Activated naive CD4-positive, alpha-beta T cell treated with anti-CD3 and anti-CD28 coated beads, Interleukin-2, amount 50 U/mL, for 16 hours (primary cell): ENCODE measurements at places on chromosomes 5 and 9.

- DNase-seq: no peak
Measured at GRCh38 chr9:131668057-131668438, 71.8 kb downstream of the RAPGEF1 start.

GRCh38 chr9:22911632-22912031 is 465.0 kb downstream of the DMRTA1 start:
- DNase-seq: no peak

DNA sequence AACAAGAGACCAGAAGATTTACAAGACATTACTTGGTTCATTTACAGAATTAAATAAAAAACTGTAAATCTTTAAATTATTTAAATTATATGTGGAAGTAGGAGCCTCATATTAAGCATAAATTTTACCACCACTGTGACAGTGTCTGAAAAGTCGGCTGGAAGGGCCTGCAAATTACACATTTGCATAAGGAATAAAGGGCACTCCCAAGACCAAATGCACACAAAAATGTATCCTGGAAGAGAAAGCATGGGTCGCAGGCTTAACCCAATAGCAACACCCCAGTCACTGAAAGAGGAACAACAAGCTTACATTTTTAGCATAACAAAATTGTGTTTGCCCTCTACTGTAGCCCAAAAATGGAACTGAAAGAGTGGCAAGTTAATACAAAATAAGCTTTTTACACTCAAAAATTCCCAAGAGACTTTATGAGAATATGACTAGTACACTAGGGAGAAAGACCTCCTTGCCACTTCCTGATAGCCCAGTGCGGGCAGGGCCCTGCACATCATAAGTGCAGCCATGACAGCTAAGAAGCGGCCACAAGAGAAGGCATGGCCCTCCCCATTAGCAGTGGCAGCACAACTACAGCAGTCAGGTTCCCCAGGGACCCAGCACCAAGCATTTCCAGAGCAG is 482.0 kb downstream of the DTWD2 start:
- no peak for DNase-seq

DNA sequence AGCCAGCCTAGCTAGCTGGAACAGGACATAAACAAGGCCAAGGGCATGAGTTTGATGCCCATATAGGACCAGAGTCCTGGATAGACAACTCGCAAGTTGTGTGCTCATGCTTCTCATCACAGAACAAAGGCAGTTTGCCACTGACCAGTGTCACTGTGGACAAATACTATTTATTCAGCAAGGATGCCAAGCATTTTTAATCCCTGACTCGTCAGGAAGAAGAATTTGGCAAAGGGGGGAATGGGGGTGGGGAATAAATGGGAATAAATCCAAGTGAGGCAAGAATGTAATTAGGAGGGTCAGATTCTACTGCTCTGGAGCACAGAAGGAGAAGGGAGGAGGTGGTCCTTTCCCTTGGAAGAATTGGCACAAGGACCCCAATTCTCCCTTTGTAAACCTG is 46.8 kb upstream of the ANKRD55 start:
- DNase-seq: no peak

GRCh38 chr9:31032206-31032605 is 1352.2 kb upstream of the ACO1 start:
- DNase-seq: no peak

- no peak for DNase-seq
Measured at GRCh38 chr5:179287071-179287470, 58.2 kb downstream of the ADAMTS2 start.

GRCh38 chr5:34833976-34834793 is 4.8 kb upstream of the TTC23L start:
- no peak for DNase-seq

GRCh38 chr5:6611334-6612256 is 21.2 kb downstream of the NSUN2 start:
- no peak for DNase-seq

DNA sequence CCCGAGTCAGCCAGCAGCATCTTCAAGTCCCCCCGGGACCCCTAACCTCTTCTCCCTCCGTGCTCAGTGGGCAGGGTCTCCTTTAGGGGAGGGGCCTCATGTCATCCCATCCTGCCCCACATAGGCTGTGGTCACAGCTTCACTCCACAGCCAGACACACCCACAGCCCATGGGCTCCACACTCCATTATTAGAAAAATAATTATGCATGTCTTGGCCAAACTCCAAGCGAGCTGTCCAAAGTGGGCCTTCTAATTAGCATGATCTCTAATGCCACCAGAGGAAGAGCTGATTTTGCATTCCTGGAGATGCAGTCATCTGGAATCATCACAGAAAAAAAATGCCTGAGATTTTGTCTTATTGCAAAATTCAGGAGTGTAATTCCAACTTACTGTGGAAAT is 418.2 kb downstream of the IRX2 start:
- no peak for DNase-seq

DNA sequence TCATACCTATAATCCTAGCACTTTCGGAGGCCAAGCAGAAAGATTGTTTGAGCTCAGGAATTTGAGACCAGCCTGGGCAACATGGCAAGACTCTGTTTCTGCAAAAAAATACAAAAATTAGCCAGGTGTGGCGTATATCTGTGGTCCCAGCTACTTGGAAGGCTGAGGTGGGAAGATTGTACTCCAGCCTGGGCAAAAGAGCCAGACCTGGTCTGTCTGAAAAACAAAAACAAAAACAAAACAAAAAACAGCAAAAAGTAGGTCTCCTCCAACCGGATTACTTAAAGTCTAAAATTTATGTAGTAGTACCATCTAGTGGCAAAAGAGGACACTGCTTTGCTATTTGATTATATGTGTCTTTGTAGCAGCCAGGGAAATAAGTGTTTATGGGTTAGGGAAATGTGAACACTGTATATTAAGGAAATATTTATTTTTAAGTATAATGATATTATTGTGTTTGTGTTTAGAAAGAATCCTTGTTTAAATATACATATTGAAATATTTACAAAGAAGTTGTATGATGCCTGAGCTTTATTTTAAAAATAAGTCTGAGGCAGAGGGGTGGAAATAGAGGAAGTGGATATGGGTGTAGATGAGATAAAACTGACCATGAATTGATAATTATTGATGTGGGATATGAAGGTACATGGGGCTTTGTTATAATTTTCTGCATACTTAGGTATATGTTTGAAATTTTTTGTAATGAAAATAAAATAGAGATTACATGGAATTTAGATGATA is 20.0 kb downstream of the APC start:
- no peak for DNase-seq

DNA sequence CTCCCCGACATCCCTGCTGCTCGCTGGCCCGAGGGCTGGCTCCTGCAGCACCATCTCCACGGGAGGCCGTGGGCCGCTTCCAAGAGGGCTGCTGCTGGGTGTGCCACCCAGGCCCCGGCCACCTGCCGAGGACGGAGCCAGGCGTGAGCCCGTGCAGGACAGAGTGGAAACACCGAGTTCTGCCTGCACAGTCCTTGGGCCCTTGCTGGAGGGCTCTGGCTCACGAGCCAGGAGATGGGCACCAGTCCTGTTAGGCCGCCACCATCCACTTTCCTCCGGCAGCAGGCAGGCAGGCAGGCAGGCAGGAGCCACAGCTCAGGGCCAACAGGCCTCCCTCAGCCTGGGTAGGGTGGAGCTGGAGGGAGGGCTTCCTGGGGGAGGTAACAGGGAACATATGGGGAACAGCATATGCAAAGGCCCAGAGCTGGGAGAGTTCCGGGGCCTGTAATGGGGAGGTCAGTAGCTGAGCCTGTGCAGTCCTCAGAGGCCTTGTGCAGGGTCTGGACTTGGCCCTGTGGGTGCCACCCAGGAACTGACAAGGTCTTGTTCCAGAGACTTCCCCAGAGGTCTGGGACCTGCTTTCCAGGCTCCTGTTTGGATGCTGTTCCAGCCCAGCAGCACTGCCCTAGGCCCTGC is 31.9 kb downstream of the RXRA start:
- DNase-seq: no peak

DNA sequence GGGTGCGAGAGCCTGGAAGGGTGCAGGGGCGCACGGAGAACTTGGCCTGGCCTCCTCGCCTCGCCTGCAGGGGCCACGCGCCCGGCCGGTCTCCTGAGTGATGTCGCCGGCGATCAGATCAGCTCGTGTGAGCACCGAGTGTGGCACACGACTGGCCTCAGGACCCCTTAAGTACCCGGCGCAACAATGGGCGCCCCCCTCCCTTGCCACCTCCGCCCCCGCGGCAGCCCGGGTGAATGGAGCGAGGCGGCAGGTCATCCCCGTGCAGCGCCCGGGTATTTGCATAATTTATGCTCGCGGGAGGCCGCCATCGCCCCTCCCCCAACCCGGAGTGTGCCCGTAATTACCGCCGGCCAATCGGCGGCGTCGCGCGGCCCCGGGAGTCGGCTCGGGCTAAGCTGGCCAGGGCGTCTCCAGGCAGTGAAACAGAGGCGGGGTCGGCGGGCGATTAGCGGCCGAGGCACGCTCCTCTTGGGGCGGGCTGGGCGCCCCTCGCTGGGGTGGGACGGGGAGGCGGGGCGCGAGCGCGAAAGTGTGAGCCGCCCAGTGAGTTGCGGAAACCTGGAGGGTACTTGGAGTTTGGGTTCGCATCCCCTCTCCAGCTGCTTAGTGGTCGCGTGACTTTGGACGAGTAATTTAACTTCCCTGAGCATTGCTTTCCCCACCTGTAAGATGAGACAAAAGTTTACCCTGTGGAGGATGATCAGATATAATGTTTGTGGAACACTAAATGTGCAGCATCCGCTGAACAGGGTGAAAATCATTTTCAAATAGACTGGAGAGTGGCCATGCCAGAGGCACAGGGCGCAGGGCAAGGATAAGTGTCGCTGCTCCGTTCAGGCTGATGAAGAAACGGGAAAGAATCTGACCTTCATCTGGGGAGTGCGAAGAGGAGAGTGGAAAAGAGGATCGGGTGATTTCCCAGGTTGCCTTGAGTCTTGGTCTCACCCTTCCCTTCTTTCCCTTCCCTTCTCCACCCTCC is at the start of gene NEUROG1:
NEUROG1 (minus strand) TSS at position 145 of the 982 bp plus-strand sequence. CDS start 274 bp downstream, outside the sequence.
- DNase-seq: no peak
